ENCODE measurements at places on chromosomes 2 and 18.

- peak; percentile 95 for DNase-seq
Observed at GRCh38 chr18:24019641-24020331, 5.2 kb downstream of the TTC39C start.

DNA sequence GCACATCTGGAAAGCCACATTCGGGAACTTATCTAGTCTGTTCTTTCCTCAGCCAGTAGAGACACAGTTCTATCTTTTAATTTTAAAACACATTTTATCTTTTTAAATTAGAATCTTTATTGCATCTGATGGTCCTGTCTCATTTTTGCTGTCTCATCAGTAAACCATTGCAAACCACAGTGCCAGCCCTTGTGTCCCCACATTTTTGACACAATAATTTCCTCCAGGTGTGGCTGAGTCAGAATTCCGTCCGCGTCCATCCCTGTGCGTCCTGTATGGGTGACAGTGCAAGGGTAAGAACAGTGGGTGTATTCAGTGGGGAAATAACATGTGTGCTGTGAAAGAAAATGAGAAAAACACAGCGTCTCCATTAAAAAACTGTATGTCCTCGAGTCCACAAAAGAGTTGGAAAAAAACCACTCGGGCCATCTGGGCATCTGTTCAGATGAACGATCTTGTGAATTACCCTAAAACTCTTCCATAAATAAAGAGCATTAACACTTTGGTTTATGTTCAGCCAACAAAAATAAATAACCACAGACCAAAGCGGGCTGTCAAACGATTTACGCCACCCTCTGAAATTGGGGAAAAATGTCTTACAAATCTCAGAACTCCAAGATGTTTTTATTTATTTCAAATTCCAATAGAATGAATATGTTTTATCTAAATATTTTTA is 137.3 kb downstream of the ZNF516 start:
- DNase-seq: no peak

DNA sequence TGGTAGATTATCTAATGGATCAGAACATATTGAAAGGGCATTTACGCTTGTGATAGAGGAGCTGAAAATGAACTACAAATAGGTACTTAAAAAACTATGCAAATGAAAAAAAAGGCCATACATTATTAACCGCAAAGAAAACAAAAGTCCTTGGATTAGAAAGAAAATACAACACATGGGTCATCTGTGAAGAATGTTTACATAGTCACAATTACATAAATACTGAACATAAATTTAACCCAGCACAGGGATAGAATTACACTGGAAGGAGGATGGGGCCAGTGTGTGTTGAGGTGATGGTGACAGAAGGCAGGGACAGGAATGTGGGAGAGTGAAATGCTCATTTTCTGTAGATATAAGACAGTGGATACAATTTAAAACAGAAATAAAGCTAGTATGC is 6.6 kb downstream of the NTSR2 start:
- no peak for DNase-seq

DNA sequence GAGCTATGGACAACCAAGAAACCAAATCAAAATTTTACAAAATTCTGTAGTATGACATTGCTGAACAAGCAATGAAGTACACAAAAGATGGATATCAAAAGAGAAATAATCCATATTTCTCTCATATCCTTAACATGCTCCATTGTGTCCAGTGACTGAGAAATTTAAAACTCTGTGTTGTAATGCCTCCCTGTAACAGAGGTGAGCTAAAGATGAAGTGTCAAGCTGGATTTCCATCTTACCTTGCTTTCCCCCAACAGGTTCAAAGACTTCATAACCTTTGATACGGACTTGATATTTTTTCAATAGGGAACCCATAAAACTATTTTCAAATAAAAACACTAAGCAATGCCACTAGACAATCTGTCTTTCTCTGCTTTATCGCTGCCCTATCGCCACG is 95.7 kb upstream of the SERTAD2 start:
- DNase-seq: no peak

DNA sequence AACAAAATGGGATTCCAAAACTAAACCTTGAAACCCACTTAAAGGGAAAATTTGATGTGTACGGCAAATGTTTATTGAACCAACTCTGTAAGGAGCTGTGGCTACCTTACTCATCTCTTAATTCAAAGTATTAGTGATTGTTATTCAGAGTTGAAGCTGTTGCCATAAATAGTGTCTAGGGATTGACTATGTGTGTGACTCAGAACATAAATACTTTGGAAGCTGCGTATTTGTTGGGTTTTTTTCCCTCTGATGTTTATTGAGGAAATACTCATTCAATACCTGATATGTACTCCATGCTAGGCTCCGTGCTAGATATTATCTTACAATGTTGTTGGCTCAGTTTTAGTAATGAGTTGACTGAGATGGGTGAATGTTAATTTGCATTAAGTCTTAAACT is 90.4 kb downstream of the PTRHD1 start:
- peak; percentile 75 for DNase-seq

DNA sequence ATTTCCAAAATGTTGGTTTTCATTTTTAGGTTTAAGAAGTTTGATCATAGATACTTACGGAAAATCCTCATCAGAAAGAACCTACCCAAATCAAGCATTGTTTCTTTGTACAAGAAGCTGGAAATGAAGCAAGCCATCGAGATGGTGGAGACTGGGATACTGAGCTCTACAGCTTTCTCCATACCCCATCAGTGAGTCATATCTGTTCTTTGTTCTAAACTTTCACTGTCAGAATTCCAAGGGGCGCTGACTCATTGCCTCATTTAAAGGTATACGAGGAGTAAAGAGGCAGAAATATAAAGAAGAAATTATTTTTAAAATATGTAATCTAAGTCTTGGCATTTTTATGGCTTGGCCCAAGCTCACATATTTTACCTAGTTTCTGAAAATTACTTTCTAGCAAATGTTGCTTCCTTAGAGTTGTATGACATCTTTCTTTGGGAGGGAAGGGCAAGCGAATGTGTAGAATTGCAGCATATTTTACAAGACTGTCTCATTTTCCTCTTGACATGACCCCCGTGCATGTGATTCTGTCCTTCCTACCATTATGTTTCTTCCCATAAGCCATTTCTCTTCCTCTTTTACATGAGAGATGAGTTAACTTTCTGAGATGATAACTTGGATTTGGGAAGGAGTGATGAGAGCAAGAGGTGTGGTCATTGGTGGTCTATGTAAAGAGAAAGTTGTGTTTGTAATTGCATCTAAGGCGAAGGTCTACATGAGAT is 41.2 kb downstream of the SLC9A4 start:
- no peak for DNase-seq

- no peak for DNase-seq
Observed at GRCh38 chr2:31082002-31082401, 56.2 kb downstream of the GALNT14 start.

GRCh38 chr2:217220228-217221013 is 360.6 kb upstream of the TNP1 start:
- no peak for DNase-seq

DNA sequence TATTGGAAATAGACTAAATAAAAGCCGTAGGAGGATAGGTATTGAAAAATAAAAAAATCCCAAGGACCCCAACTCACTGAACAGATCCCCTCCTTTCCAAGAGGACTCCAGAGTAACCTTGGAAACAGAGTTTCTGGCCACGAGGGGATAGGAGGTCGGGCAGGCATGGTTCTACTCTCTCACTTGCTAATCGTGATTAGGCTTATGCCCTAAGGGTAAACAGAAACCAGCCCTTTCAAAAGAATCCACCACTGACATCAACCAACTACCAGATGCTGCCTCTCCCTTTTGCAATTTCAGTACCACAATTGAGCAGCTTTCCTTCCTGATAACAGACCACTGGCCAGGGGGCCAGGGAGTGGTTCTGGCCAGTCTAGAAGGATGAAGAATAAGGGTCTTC is 477.8 kb downstream of the EIPR1 start:
- DNase-seq: no peak

- no peak for DNase-seq
Observed at GRCh38 chr2:150919901-150920300, 341.8 kb downstream of the RBM43 start.

GRCh38 chr2:82790206-82791021 is 1668.7 kb downstream of the SUCLG1 start:
- no peak for DNase-seq

- DNase-seq: no peak
Observed at GRCh38 chr2:220175967-220176366, 548.5 kb downstream of the SLC4A3 start.

- DNase-seq: no peak
Observed at GRCh38 chr2:28231110-28231631, 161.5 kb upstream of the FOSL2 start.

DNA sequence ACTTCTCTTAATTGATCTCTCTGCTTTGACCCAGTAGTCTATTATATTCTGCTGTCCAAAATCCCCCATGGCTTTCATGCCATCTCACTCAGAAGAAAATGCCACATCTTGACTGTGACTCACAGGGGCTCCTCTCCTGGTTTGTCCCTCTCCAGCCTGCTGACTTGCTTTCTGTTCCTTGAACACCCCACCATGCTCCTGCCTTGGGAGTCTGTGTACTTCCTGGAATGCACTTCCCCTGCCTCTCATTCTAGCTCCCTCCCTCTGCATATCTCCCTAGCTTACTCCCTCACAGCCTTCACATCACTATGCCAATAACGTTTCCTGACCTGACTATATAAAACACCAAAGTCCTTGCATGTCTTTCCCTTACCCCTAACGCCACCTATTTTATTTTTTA is 167.2 kb downstream of the TRIB2 start:
- DNase-seq: no peak

DNA sequence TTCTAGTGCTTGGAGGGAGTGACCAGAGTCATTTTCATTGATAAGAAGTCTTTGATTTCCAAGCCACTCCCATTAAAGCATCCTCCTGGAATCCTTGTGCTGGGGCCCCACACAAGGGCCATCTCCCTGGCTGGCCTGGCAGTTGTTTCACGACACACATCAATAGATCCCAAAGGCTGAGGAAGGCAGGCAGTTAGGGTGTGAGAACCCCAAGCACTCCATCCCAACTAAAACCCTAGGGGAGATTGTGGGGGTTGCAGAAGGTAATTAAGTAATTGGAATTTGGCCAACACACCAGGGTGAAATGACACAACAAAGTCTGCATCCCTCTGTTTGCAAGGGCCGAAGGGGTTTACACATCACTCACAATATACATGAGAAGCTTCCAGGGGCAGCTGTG is 578.1 kb upstream of the SYT4 start:
- no peak for DNase-seq

DNA sequence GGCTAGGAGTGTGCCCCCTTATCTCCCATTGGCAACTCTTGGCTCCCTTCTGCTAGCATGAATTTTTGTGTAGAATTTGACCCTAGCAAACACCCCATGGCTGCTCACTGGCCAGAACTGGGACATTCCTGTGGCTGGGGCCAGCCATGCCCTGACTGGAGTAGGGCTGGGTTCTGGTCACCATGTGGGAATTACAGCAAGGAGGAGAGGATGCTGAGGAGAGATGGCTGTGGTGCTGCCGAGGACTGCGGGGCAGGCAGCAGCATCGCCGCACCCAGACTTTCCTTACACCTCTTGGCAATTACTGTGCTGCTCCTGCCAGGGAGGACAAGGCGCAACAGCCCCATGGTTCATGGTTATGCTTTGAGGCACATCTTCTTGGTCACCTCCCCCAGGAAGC is 12.7 kb downstream of the KCNF1 start:
- no peak for DNase-seq

GRCh38 chr2:119711352-119711751 is 32.4 kb downstream of the TMEM177 start:
- DNase-seq: no peak

- DNase-seq: no peak
Observed at GRCh38 chr2:124001696-124002430, 23.2 kb upstream of the CNTNAP5 start.

GRCh38 chr2:113977660-113978523 is 88.0 kb downstream of the ACTR3 start:
- DNase-seq: no peak

GRCh38 chr2:154336201-154336600 is 362.3 kb upstream of the KCNJ3 start:
- no peak for DNase-seq

GRCh38 chr2:207290833-207291624 is 125.3 kb upstream of the KLF7 start:
- DNase-seq: peak; percentile 51

GRCh38 chr18:36511791-36512352 is 214.4 kb downstream of the FHOD3 start:
- no peak for DNase-seq

DNA sequence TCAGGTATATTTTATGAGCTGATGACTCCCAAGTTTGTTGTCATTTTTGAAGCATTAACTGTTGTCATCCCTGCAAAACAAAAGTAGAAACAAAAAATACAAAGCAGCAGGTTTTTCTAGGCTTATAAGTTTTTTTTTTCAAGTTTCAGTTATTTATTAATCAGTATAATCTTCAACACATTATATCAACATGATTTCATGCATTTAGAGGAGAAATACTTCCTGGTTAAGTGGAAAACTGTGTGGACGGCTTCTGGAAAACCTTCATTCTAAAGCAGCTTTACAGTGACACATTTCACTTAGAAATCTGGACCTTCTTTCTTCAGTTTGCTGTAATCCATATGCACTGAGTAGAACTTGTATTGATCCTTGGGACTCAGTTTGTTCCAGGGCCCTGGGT is 34.6 kb upstream of the CD28 start:
- DNase-seq: no peak

- DNase-seq: no peak
Observed at GRCh38 chr2:38712413-38712812, 38.7 kb downstream of the SRSF7 start.

GRCh38 chr2:212727751-212728150 is 189.1 kb upstream of the ERBB4 start:
- peak; percentile 28 for DNase-seq

DNA sequence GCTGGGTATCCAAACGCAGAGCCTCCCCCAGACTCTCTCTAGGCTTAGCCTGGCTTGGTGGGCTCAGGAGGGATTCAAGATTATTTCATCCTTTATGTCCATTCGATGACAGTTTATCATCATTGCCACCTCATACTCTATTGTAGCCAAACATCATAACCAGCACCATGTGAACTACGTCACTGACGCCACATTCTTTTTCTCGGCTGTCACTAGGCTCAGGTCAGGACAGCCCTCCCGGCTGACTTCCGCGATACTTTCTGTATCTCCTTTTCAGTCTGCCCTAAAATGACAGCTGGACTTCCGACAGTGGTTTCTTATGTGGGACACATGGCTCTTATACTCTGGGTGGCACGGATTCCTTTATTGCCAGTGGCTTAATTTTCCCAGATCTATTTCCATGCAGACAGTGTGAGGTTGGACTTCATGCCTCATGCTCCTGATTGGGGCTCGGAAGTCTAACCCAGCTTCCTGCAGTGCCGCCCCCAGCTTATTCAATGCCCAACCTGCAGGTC is 39.8 kb upstream of the SMIM21 start:
- DNase-seq: no peak

Measured in activated CD4-positive, alpha-beta T cell treated with anti-CD3 and anti-CD28 coated beads, Interleukin-2, amount 50 U/mL, for 16 hours (primary cell).